ENCODE measurements at places on chromosomes 16 and 17.

- no peak for DNase-seq
Observed at GRCh38 chr17:29291163-29291752, 2.7 kb downstream of the NUFIP2 start.

DNA sequence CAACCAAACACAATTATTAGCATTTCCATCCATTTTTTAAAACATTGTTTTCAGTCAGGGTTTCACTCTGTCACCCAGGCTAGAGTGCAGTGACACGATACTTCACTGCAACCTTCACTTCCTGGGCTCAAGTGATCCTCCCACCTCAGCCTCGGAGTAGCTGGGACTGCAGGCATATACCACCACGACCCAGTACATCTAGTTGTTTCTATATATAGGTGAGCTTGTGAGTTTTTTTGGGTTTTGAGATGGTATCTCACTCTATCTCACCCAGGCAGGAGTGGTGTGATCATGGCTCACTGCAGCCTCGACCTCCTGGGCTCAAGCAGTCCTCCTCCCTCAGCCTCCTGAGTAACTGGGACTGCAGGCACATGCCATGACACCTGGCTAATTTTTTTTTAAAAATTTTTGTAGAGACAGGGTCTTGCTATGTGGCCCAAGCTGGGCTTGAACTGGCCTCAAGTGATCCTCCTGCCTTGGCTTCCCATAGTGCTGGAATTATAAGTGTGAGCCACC, 21.5 kb upstream of the ATP5MC1 start:
- no peak for DNase-seq

GRCh38 chr17:27513849-27514248, 57.6 kb downstream of the KSR1 start:
- no peak for DNase-seq

- DNase-seq, result no peak
Observed at GRCh38 chr17:73098919-73099318, 6.4 kb upstream of the SLC39A11 start.

GRCh38 chr17:36980280-36980761, 31.6 kb downstream of the AATF start:
- DNase-seq, result no peak

- DNase-seq, result no peak
Observed at GRCh38 chr17:41065829-41066624, at the start of gene KRTAP2-4. TSS of gene KRTAP2-4 (minus strand) at chr17:41065879. CDS start at chr17:41065845, 34 bp downstream.

DNA sequence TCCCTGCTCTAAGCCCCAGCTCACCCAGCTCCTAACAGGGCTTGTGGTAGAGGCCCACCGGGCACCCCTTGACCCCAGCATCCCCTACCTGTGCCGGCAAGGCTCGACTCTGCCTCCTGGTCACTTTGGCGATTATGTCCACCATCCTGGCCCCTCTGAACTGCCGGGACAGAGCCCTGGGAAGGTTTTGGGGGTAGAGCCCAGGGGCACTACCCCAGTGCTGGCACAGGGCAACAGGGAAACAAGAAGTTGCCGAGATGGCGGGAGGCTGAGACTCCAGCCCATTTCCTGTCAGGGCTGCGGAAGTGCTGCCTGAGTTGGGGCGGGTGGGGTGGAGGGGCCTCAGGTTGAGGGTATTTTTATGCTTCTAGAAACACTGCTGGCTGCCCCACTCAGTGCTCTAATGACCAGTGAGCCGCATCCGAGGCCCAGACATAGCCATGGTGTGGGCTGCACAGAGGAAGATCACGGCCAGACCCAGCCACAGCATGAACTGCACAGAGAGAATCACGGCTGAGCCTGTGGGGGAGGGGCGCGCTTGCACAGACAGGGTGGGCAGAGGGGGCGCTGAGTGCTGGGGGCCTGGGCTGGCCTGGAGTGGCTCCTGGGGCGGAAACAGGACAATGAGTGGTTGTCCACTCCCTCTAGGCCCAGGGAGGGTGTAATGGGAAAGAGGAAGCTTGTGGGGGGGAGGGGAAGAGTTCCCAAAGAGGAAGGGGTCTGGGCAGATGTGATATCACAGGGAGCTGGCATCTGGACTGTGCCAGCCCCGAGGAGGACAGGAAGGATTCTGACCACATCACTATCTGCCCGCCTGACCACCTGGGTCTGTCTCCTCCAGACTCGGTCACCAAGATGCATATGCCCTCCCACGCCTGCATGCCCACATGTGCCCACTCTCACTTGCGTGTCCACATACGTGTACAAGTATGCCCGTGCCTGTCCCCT, 22.3 kb downstream of the ARHGAP27 start:
- DNase-seq, result peak; percentile 34

DNA sequence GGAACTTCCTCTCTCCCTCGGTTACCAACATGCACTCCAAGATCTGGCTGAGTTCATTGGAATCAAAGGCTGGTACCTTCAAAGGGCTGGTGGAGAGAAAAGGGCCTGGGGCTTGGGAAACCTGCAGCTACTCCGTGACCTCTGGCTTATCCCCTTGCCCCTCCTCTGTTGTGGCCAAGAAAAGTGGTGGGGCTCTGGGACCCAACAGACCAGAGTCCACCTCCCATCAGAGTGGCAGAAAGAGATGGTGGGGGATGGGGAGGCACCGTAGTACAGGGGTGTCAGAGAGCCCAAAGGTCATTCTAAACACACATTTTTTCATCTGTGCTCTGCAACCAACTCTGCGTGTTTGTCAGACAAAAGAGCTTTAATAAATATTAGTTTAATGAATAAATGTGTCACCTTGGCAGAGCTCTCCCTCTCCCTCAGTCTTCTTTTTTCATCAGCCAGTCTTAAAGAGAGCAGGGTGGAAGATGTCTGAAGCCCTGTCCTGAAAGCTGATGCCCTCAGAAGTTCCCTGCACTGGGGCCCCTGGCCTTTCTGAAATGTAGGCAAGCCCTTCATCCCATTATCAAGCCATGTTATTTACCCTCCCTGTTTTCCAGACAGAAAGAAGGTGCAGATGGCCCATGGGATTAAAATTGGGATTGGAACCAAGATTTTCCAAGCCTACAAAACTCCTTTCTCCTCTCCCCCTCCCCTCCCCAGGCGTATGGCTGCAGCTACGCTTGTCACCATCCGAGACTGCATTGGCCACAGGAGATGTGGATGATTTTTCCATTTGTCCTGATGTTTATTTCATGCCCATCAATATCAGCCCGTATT, 227.3 kb downstream of the CCDC182 start:
- no peak for DNase-seq

- DNase-seq, result no peak
Observed at GRCh38 chr16:14351647-14352046, 278.4 kb downstream of the PARN start.

DNA sequence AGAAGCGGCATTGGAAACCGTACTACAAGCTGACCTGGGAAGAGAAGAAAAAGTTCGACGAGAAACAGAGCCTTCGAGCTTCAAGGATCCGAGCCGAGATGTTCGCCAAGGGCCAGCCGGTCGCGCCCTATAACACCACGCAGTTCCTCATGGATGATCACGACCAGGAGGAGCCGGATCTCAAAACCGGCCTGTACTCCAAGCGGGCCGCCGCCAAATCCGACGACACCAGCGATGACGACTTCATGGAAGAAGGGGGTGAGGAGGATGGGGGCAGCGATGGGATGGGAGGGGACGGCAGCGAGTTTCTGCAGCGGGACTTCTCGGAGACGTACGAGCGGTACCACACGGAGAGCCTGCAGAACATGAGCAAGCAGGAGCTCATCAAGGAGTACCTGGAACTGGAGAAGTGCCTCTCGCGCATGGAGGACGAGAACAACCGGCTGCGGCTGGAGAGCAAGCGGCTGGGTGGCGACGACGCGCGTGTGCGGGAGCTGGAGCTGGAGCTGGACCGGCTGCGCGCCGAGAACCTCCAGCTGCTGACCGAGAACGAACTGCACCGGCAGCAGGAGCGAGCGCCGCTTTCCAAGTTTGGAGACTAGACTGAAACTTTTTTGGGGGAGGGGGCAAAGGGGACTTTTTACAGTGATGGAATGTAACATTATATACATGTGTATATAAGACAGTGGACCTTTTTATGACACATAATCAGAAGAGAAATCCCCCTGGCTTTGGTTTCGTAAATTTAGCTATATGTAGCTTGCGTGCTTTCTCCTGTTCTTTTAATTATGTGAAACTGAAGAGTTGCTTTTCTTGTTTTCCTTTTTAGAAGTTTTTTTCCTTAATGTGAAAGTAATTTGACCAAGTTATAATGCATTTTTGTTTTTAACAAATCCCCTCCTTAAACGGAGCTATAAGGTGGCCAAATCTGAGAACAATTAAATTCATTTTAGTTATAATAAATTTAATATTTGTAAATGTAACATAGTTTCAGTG, 1.7 kb downstream of the HEXIM1 start:
- no peak for DNase-seq

DNA sequence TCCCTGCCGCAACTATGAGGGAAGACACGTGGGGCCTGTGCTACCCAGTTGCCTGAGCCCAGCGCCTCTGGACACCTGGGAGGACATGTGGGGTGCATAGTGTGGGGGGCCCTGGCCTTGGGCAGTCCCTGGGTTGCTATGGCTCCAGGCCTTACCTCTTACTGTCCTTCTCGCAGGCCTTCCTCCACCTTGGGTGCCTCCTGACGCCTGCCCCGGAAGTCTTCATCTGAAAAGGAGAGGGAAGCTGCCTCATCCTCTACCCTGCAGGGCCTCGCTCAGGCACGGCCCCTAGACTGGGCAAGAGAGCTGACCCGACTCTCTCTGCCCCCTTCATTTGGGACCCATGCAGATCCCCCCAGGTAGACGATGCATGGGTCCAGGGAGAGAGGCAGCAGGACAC, 16.5 kb upstream of the MRPS23 start:
- no peak for DNase-seq

Data from stimulated activated CD8-positive, alpha-beta memory T cell treated with anti-CD3 and anti-CD28 coated beads, Interleukin-2, amount 100 ng/mL, for 1 hour (primary cell).